ENCODE measurements at places on chromosomes 13 and 19.

- no peak for DNase-seq
These were observed 16.4 kb upstream of the ALOX5AP start for GRCh38 chr13:30718661-30719524.

- peak; percentile 72 for DNase-seq
These were observed 24.3 kb downstream of the NFILZ start for GRCh38 chr19:8654591-8655339.

DNA sequence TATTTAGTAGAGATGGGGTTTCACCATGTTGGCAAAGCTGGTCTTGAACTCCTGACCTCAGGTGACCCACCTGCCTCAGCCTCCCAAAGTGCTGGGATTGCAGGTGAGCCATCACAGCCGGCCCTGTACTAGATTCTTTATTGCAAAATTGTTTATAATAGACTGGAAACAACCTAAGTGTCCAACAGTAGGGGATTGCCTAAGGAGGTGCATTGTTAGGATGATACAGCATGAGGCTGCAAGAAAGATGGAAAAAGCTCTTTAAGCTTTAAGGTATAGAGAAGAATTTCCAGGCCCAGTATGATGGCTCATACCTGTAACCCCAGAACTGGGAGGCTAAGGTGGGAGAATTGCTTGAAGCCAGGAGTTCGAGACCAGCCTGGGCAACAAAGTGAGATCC is 8.2 kb downstream of the BCAT2 start:
- no peak for DNase-seq

DNA sequence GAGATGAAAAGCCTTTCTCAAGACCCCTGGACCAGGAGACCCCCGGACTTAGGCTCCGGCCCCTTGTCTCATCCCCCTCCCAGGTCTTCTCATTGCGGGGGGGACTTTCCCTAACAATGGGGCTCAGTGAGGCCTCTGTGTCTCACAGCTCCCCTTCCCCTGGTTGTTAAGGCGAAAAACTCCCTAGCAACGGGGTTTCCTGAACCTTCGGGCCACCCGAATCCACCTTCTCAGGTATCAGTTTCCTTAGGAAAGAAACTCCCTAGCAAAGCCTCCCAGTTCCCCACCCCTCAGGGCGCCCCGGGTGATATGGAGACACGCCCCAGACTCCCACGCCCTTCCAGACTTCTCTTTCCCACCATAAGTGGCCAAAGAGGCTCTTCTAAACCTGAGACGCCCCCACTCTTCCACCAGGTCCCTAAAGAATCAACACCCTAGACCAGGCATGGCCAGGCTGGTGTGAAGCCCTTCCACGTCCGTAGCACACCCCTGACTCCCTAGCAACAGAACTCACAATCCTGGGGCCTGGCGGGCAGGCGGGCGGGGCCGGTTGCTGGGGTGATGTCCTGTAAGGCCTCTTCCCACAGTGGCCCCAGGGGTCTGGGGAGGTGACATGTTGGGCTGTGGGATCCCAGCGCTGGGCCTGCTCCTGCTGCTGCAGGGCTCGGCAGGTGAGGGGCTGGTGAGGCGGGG is at the start of gene TMEM190:
Gene TMEM190 (plus strand): TSS at position 586 of the 693 bp plus-strand sequence. CDS start 28 bp downstream, at position 614.
- DNase-seq: no peak

GRCh38 chr19:16012552-16012951 is 63.7 kb upstream of the TPM4 start:
- DNase-seq: no peak

- DNase-seq: no peak
These were observed 29.5 kb downstream of the UPF1 start for GRCh38 chr19:18861235-18861634.

- no peak for DNase-seq
These were observed 35.2 kb downstream of the SLC15A1 start for GRCh38 chr13:98717256-98717655.

Data from naive thymus-derived CD8-positive, alpha-beta T cell (primary cell).